ENCODE measurements at places on chromosomes 13 and 19.

DNA sequence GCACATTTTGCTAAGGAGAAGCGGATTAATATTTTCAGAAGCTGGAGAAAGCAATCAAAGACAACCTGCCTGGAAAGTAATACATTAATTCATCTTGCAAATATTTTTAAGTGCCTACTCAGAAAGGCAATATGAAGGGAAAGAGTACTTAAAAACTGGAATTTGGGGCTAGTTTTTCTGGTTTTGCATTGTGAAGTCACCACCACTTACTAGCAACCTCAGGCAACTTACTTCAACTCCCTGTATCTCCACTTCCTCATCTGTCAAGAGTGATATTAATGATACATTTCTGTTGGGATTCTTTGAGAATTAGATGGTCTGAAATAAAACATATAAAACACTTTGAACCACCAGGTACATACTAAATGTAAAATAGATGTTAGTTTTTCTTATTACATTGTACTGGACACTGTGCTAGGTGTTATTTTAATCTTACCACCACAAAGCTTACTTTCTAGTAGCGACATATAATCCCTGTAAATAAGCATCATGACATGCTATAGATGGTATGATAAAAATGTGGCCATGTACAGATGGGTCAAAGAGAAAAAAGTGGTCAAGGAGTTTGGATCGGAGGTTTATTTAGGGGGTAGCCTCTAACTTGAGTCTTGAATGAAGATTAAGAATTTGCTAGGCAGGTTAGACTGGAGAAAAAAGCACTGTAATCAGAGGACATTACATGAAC is 101.2 kb downstream of the SPRY2 start:
- DNase-seq = no peak

DNA sequence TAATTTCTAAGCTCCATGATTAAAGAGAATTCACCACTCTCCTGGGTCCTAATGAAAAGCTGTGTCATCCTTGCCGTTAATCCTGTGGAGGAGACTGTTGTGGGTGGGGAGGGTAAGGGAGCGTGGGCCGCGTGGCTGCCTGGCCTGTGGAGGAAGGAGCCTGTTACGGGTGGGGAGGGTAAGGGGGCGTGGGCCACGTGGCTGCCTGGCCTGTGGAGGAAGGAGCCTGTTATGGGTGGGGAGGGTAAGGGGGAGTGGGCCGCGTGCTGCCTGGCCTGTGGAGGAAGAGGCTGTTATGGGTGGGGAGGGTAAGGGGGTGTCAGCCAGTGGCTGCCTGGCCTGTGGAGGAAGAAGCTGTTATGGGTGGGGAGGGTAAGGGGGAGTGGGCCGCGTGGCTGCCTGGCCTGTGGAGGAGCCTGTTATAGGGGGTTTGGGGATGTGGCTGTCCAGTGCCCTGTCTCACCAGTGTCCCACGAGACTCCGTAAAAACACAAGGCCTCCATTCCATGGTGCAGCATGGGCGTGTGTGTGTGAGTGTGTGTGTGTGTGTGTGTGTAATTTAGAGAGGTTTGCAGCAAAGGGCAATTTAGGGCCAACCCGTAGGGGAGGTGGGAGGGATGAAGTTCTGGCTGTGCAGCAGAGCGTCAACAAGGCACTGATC is 15.6 kb upstream of the DCUN1D2 start:
- DNase-seq = no peak

DNA sequence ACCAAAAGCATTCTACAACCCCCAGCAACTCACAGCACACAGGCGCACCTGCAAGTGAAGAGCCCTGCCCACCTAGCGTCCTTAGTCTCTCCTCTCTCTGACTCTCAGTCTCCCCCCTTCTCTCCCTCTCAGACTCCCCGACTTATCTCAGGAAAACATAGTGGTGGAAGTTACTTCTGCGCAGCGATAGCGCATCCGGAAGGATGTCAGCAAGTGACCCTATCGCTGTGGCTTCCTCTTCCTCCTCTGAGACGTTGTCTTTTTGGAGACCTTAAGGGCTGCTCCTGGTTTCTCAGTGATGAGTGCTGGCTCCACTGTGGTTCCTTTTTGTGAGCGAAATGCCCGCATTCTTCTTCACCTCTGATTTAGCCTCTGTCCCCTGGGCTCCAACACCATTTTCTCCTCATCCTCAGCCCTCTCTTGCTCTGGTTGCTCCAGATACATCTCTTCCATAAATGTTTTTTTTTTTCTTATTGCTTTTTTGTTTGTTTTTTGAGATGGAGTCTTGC is 1.4 kb upstream of the YIF1B start:
- DNase-seq = peak; percentile 49

DNA sequence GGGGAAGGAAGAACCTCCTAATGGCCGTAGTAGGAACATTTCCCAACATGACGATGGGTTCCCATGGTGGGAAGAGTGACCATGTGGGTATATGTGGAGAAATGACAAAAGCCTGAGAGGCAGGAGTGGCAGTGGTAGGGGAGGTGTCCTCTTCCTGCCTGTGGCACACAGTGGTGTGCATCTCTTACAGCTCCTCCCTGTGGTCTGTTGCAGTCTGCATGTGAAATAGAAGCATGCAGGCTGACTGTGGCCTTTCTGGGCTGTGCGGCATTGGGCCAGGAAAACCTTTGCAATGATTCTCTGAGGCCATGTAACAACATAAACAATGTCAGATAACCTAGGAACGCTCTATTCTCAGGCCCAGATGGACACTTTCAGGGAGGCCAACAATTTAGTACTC is 84.0 kb downstream of the LACC1 start:
- no peak for DNase-seq

- DNase-seq = peak; percentile 36
Observed at GRCh38 chr19:38417544-38418506, 8.2 kb downstream of the RASGRP4 start.

GRCh38 chr13:104320446-104320845 is 1254.2 kb upstream of the SLC10A2 start:
- DNase-seq = no peak

DNA sequence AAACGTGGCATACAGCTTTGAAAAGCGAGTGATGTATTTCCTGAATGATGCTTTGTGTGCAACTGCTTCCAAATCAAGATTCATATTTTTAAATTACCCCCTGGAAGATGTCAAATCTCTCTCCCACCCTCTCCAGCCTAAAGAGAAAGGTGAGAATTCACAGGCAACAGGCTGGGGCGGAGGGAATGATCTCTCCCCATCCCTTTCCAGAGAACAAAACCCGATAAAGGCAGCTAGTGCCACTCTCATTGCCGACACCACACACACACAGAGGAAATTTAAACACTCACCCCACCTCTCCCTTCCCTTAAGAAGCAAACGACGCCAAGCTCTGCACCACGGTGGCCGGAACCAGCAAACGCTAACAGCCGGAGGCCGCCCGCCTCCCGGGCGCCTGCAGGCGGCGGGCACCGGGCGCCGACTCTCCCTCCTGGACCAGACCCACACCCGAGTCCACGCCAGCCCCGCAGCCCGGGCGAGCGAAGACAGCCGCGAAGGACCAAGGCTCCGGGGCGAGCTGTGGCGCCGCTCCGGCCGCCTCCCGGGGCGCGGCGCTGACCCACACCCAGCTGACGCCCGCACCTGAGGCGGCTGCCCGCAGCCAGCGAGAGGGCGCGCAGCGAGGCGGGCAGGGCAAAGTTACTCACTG is 477 bp downstream of the LNX2 start:
- peak; percentile 24 for DNase-seq

- DNase-seq = no peak
Observed at GRCh38 chr13:44021422-44021821, 141.7 kb downstream of the LACC1 start.

DNA sequence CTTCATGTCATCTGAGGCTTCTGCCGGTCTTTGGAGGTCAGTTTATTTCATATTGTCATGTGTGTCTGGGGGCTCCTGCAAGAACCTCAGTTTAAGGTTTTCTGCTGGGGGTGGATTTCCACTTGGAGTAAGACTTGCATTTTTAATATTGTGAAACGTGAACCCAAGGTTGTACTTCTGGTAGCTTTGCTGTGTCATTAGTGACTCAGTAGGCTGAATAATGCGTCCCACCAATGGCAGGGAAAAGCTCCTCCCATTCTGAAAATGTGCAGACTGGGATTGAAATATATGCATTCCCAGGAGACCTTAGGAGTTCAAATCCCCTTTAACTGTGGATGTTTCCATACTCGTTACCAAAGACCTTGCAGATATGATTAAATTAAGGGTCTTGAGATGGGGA is 46.2 kb downstream of the ING1 start:
- DNase-seq = no peak

DNA sequence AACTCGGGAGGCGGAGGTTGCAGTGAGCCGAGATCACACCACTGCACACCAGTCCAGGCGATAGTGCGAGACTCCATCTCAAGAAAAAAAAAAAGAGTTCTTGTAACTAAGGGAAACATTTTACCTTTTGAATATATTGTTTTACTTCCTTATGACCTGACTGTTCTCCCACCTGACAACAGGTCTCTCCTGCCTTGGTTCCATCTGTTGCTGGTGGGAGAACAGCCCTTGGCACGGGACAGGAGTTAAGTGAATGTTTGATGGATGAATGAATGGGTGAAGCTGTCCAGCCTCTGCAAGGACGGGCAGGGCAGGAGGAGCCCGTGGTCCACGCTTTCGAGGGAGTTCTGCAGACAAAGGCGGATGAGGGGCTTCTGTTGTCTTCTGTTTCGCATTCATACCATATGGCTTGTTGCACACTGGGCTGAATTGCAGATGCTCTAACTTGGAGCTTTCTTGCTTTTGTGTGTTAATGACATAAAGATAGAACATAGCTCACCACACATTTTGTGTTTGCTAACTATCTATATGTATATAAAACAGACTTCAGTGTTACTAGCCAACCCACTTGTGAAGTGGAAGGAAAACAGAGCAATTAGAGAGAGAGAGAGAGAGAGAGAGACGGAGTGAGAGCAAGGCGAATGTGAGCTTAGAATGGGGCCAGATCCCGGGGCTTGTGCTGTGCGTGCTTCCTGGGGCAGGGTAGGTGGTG is 16.2 kb upstream of the CCNE1 start:
- no peak for DNase-seq

DNA sequence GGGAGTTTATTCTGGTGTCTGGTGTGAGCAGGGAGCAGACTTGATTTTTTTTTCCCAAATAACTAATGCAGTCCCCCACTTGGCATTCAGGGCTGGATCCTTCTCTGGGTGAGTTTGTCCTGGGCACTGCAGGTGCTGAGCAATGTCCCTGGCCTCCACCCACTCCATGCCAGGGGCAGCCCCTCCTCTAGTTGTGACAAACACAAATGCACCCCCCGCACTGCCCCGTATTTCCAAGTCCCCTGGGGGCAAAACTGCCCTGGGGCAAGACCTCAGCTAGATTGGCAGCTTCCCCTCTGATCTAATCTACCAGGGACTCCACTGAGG is 6.4 kb downstream of the MOB3A start:
- DNase-seq = no peak

DNA sequence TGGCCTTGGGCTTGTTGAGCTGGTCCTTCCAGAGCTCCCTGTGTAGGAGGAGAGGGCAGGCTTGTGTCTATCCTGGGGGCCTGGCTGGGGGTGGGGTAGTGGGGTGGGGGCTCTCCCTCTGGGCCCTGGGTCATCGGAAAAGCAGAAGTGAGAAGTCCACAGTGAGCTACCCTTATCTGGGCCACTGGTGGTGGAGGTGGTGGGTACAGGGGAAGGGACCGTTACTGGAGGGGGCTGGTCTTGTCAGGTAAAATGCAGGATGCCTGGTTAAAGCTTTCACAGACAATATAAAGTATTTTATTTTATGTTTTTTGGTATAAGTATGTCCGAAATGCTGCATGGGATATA is 342 bp upstream of the SIGLEC10 start:
- DNase-seq = no peak

- DNase-seq = peak; percentile 29
Observed at GRCh38 chr19:6774821-6775707, 2.6 kb downstream of the VAV1 start.

- no peak for DNase-seq
Observed at GRCh38 chr13:112796190-112796915, 106.5 kb downstream of the ATP11A start.

DNA sequence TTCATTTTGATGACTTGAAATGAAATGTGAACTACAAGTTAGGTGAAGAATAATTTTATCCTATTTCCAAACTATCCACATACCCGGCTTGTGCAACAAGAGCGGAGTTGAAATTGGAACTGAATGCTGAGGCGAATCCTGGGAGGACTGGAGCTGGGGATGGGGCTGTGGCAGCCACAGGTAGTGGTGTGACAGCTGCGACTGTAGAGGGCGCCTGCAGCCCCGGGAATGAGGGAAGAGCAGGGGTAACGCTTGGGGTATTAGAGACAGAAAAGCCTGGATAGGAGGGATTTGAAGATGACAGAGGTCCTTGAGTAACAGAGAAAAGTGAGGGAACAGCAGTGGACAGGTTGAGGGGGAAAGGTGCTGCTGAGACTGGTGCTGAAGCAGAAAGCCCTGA is 22.0 kb upstream of the STOML3 start:
- DNase-seq = no peak

DNA sequence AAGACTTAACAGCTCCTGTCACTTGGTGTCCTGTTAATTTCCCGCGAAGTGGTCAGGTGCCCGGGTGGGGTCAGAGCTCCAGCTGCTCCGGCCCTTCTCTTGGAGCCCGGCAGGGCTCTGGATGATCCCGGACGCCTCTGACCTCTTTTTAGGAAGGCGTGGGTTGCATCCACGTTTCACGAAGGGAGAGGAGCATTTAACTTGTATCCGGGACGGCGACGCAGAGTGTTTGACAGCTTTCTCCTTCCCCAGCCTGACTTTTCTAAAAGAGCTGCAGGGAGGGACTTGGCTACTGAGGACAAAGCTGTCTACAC is 656 bp downstream of the ZNF155 start:
- DNase-seq = no peak

DNA sequence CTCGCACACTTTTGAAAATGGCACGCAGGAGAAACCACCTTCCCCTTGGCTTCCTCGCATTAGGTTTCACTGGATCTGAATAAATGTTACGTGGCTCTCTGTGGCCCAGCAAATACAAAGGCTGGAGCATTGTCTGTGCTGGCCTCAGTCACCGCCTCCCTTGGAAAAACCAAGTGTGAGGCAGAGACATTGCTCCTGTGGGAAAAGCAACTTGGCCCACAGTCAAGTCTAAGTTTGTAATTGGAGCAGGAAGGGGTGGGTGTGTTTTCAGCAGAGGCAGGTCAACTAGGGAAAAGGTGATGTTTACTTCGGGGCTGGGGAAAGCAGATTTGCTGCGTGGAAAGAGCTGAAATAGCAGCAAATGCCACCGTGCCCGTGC is 101.6 kb downstream of the IRS2 start:
- peak; percentile 40 for DNase-seq

GRCh38 chr19:45250832-45251451 is at the start of gene MARK4:
Gene MARK4, plus strand, starts transcription at chr19:45251271. Its CDS starts 318 bp downstream, at chr19:45251589.
- peak; percentile 45 for DNase-seq

Measured in Ammon's horn (tissue), 1 donor.